Umbilical cord (tissue), 2 donors: ENCODE measurements at places on chromosomes 3 and 15. TPM values are rescaled to one million over a fixed set of nuclear protein-coding genes. Genes with fewer than 3 reads are reported as not detected.

SPESP1 gene
- 0.72 TPM for total RNA-seq

RHOV gene
- total RNA-seq, result 3.6 TPM

MAPK6 gene
- 46.7 TPM for total RNA-seq

MME gene
- 962 TPM for total RNA-seq

TTBK2 gene
- total RNA-seq, result 13.0 TPM

PLSCR4 gene
- 77.8 TPM for total RNA-seq

KIF23 gene
- total RNA-seq, result 17.6 TPM

ICE2 gene
- total RNA-seq, result 51.0 TPM

SV2B gene
- 2.6 TPM for total RNA-seq
